ENCODE measurements at places on chromosomes 4 and X.
A peak's percentile ranks its signal among the peaks of the same experiment; 100 is the strongest.

GRCh38 chr4:107519053-107519452 is 201.0 kb downstream of the PAPSS1 start:
- peak; percentile 16 for DNase-seq

- DNase-seq, result peak; percentile 49
Measured at GRCh38 chr4:173371292-173372192, 788 bp downstream of the SAP30 start.

DNA sequence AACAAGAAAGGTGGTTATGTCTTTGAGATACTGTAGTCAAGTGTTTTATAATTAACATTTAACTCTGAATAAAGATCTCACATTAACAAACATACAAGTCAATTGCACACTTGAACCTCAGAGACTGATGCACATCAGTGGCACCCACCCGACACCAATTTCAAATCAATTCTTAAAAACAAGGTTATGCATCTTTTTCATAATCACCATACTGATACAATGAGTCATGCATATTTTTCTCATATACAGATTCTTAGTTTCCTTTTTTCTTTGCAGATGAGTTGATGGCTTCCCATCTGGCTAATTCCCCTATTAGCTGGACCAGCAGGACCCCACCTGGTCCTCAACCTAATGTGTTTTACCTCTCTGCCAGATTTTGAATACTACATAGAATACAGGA is 136.2 kb upstream of the RPL34 start:
- no peak for DNase-seq

DNA sequence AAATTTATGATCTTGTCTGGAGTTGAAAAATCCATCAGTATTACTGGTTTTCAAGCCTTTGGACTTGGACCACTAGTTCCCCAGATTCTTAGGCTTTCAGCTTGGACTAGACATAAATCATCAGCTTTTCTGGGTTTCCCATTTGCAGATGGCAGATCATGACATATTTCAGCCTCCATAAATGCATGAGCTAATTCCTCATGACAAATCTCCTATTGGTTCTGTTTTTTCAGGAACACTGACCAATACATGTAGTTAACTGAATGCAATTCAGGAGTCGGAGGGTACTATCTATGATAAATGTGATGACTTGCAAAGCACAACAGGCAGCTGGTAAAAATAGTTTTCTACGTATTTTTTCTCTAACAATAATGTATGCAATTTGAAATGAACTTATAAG is 635.6 kb downstream of the TRAM1L1 start:
- DNase-seq, result no peak

DNA sequence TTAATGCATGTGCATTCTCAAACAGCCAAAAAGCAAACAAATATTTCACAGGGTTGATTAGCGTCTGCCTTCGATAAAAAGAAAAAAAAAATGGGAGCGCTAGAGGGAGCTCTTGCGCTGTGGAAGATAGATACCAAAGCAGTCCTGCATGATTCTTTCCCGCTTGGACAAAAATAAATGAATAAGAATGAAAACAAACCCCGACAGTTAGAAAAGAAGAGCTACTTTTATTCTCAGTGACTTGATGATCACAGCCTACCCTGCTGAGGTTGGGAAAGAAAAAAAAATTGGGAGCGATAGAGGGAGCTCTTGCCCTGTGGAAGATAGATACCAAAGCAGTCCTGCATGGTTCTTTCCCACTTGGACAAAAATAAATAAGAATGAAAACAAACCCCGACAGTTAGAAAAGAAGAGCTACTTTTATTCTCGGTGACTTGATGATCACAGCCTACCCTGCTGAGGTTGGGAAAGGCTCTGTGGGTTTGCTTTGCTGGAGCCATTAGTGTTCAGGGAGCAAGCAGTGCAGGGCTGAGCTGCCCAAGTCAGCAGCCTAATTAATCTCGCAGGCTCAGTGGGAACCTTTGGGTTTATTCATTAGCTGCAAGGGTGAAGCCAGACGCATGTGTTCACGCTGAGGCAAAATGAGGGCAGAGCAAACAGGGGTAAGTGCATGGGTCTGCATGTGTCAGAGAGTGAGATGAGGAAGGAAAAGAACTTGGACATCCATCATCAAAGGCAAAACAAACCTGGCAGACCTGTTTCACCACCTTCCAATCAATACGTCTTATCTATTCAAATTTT is 249.3 kb upstream of the PRKX start:
- peak; percentile 7 for DNase-seq

DNA sequence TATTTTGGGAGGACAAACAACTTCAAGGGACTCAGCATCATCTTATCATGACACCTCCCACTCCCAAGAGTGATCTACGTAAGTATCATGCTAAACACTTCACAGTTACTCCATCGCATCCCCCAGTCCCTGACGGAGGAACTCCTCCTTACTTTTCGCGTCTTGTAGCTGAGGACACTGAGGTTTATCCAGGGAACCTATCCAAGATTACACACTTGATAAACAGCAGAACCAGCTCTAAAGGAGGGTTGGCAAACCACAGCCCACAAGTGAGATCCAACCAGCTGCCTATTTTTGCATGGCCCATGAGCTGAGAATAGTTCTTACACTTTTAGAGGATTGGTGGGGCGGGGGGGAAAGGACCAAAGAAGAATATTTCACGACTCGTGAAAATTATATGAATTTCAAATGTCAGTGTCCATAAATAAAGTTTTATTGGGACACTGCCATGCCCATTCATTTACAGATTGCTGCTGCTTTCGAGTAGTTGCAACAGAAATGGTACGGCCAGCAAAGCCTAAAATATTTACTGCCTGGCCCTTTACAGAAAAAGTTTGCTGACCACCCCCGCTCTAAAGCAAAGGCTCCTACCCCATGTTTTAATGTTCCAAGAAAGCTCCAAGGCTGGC is 47.8 kb downstream of the SEPSECS start:
- DNase-seq, result no peak

DNA sequence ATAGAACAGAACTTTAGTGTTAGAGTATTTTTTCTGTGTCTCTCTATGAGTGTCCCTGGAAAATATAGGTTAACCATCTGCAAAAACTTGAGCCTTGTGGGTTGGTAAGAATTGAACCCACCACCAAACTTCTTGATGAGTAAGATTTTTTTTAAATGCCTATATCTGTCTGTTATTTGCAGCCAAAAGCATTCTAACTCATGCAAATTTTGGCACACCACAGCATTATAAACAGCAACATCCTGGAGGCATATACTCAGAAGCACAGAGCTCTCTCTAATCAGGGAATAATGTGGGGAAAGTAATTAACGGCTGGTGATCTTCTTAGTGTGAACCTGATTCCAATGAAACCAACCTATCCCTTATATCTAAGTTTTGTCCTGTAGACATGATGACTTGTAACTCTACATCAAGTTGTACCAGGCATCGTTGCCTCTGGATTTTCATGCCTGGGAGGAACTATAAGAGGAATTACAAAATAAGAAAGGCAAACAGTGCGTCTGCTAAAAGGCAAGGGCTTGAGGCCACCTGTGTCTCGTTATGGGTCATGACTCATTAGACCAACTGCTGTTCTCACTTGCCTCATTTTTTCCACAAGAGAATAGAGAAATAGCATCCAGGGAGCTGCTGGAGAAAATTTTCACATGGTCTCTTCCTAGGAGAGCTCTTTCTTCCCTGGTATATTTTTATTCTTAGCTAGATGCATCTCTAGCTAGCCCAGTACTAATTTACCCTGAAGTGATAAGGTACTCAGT is 202.4 kb downstream of the CHIC2 start:
- DNase-seq, result no peak

DNA sequence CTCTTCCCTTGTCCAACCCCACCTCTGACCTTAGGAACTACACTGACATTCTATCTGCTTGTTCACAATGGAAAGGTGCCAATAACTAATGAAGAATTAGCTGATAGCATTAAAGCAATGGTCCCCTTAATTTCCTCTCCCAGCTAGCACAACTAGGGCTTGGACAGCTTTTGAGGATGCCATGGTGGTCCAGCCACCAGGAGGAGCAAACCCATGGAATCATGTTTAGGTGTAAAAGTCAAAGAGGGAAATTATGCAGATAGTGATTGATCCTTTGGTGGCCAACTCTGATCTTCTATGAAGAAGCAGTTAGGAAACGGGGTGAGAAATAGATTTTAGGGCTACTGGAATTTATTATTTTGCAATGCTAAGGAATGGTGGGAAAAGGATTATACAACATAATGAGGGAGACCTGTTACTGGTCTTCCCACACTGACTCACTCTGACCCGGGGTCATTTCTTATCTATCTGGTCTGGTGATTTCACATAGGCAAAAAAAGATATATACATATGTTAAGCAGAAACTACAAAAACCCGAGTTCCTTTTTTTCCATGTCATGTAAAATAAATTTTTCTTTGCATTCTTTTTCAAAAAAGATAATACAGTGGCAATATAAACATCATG is 45.8 kb upstream of the FBXW7 start:
- DNase-seq, result no peak

DNA sequence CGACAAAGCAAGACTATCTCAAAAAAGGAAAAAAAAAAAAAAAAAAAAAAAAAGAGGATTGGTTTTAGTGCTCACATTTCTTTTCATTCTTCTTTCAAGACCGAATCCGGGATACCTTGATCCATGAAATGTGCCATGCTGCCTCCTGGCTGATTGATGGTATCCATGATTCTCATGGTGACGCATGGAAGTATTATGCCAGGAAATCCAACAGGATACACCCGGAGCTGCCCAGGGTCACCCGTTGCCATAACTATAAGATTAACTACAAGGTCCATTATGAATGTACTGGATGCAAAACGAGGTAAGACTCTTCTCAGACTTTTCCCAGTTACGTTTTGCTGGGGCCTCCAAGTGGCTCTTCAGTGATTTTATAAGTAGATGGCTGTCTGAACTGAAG is 6.1 kb downstream of the CXCR3 start:
- no peak for DNase-seq

DNA sequence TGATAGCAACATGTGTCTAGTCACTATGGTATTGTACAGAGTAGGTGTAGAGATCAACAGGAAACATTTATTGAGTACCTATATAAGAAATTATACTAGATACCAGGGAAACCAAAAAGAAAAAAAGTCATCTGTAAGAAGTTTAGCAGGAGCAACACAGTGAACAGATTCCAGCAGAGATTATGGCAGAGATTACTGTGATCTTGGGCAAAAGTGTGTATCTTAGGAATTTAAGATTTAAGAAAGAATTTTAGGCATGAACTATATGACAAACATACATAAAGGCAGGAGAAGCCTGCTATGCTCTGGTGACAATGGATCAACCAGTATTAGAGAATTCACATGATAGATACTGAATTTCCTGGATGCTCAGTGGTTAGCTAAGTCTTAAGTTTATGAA is 37.9 kb downstream of the SNCA start:
- DNase-seq, result no peak

- no peak for DNase-seq
Measured at GRCh38 chr4:23163647-23164436, 471.1 kb downstream of the GBA3 start.
